Activated T-cell treated with anti-CD3 and anti-CD28 coated beads, Interleukin-2, amount 50 U/mL, for 48 hours (primary cell): ENCODE measurements at places on chromosomes 1 and 21.

DNA sequence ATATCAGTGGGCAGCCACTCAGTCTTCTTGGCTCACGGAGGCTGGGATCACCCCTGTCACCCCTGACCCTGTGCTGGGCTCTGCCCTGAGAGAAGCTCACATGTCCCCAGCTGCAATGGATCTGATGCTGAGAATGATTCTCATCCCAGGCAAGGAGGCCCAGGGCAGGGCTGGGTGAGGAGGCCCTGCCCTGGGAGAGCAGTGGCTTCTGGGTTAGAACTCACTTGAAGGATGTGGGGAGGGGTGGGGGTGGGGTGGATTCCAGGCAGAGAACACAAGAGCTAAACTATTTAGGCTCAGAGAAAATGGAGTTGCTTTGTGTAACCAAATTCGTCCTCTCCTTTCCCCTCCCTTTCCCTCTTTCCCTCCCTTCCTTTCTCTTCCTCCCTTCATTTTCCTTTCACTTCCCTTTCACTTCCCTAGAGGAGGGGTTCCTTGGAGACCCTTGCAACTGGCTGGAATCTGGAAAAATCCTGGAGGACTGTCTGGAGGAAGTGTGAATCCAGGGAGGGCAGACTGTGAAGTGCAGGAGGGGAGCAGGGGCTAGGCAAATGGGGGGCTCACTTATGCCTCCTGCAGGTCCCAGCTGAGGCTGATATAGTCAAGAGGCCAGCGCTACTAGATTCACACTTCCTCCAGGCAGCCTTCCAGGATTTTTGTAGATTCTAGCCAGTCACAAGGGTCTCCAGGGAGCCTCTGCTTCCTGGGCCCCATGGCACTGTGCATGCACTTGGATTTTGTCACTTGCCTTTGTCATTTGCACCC is 47.0 kb downstream of the IGSF21 start:
- DNase-seq = no peak

DNA sequence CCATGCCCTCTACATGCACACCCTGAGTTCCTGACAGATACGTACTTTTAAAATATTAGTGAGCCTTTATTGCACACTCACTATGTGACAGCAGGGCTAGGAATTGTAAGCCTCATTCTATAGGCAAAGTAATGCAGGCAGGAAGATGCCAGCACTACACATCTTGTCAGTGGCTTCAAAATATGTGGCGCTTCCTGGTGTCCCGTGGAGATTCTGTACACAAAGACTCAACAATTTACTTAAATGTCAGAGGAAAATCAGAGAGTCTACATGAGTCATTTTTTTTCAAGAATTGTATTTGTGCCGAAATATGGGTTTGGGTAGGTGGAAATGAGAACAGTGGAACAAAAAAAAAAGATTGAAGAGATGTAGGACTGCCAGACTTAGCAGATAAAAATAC is 27.6 kb downstream of the RNASEL start:
- no peak for DNase-seq

- no peak for DNase-seq
Observed at GRCh38 chr1:52590266-52590665, 11.9 kb upstream of the GPX7 start.

GRCh38 chr1:9593492-9594465 is 5.1 kb downstream of the TMEM201 start:
- peak; percentile 61 for DNase-seq

- DNase-seq = no peak
Observed at GRCh38 chr1:36559061-36559460, 76.3 kb upstream of the CSF3R start.

- no peak for DNase-seq
Observed at GRCh38 chr21:41280115-41280919, 36.3 kb upstream of the FAM3B start.

- DNase-seq = no peak
Observed at GRCh38 chr1:1239614-1240347, 6.7 kb downstream of the C1QTNF12 start.

DNA sequence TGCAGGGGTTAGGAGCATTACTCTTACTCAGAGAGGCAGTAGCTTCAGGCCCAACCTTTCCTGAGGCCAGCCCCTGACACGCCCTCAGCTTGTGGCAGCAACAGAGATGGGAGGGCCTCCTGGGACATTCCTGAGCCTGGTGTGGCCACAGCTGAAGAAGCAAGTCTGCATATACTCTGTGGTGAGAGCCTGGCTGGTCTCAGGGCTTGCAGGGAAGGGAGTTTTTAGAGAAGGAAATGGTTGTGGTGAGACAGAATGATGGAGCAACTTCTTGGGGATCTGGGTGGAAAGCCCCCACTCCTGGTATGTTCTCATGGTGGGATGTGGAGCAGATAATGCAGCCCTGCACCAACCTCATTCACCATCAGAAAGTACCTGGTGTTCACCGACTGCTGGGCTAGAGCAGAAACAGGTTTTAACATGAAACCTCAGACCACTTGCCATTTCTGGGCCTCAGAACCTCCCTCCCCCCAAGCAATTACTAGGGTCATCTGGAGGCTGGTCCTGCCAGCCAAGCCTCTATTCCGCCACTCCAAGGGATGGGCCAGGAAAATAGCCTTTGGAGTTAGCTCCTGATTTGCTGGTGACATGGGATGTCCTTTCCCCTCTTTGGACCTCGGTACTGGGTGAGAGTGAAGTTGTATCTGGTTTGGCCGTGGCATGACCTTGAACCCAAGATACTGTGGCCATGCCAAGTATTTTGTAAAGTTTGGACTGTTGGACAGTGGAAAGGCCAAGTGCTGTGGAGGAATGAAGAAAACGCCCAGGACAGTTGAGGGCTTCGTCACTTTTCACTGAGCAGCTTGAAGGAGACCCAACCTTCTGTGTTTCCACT is 28.1 kb upstream of the RNF19B start:
- DNase-seq = peak; percentile 80

DNA sequence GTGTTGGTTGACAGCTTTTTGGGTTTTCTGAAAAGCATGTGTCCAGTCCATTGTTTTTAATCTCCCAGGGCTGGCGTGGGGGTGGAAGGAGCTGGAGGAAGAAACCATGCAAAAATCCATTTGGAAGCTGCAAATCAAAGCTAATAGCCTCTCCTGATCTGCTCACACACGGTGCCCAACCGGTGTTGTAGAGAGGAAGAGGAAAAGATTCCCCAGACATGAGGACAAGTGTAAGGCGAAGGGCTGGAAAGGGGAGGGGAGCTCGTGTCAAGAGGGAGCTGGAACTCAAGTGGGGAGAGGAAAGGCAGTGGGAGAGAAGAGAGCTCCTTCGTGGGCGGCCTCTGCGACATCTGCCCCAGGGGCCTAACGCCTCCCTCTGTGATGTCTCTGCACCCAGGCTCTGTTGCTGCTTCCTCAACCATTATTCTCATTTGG is 112.3 kb upstream of the IRF2BP2 start:
- DNase-seq = no peak

- no peak for DNase-seq
Observed at GRCh38 chr1:98898940-98899339, 105.7 kb downstream of the PLPPR5 start.

DNA sequence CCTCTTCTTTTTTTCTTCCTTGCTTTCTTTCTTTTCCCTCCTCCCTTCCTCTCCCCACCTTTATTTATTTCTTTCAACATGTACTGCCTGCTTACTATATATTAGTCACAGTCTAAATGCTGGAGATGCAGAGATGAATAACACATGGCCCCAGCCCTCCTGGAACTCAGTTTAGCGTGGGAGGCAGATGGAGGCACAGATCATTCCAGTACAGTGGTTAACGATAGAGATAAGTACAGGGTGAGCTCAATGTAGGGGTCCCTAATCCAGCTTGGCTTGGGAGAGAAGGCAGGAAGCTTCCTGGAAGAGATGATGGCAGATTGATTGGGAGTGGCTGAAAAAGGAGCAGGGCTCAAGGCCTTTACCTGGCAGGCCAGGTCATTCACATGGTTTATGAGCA is 55.6 kb upstream of the PPP2R5A start:
- no peak for DNase-seq

DNA sequence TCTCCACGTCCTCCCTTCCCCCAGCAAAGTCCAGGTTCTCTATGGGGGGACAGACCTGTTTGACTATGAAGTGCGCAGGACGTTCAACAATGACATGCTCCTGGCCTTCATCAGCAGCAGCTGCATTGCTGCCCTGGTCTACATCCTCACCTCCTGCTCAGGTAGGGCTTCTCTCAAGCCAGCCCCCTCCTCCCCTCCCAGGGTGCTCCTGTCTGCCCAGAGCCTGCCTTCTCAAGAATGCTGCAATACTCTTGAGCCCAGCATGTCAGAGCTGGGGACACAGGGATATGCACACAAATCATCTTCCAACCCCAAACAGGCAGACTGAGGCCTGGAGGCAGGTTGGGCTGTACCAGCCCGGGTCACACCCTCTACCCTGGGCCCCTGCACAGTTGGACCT is 35.4 kb downstream of the DISP3 start:
- no peak for DNase-seq

DNA sequence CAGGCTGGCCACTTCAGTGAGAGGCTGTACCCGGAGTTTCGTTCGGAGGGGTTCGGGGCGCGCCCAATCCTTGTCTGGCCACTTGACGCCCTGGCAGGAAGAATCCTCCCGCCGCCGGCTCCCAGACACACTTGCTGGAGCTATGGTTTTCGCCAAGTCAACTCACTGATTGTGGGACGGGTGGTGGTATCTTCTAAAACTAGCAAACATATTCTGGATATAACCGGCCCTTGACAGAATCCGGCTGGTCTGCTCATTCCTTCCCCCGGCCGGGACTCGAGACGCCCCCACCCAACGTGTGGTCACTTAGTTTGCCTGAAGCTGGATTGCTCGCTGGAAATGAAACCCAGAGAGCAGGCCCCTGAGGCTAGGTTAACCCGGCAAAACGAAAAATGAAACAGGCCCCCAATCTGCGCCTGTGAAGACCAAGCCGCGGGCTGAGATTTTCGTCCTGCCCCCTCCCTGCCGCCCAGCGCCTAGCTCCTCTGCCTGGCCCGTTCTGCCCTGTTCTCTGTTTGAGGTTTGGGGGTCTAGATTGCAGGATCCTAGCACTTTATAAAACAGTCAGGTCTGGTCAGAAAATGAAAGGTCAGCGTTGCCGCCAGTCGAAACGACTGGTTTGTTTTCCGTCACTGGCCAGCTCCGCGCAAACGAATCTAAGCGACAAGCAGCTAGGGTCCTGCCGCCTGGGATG is 4.6 kb downstream of the GFI1 start:
- DNase-seq = no peak

GRCh38 chr1:119186471-119186870 is 46.0 kb upstream of the WARS2 start:
- no peak for DNase-seq

DNA sequence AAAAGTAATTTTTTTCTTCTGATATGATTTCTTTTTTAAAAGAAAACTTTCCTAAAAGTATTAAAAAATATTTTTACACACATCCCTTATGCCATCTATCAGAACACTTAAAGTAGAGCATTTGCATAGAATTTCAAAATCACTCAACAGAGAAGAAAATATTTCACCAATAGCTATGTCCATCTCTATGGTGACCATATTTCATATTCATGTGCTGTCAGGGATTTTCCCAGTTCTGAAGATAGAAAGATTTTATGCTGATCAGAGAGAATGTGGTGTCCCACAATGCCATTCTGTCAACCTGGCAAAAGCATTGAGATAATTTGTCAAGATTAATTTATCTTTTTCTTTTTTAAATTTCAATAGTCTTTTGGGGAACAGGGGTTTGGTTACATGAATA is 87.0 kb downstream of the C4BPA start:
- no peak for DNase-seq

GRCh38 chr1:110195196-110195595 is 14.9 kb upstream of the KCNC4 start:
- DNase-seq = no peak

DNA sequence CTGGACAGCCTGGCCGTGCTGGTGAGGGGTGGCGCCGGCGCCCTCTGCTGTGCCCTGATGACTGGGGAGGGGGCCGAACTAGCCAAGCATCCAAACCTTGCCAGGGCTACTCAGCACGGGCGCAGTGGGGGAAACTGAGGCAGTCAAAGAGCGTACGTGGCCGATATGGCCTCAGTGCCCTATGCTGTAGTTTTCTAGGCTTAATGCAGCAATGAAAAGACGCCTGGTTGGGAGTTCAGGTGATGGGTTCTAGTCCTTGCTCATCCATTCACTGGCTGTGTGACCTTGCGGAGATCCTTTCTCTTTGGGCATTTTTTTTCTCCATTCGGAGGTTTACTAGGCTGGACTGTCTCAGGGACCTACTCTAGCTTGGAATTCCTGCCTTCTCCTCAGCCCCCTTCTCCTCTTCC is 822 bp downstream of the MTX1 start:
- DNase-seq = no peak

- DNase-seq = no peak
Observed at GRCh38 chr1:14945132-14946010, 208.2 kb upstream of the TMEM51 start.

DNA sequence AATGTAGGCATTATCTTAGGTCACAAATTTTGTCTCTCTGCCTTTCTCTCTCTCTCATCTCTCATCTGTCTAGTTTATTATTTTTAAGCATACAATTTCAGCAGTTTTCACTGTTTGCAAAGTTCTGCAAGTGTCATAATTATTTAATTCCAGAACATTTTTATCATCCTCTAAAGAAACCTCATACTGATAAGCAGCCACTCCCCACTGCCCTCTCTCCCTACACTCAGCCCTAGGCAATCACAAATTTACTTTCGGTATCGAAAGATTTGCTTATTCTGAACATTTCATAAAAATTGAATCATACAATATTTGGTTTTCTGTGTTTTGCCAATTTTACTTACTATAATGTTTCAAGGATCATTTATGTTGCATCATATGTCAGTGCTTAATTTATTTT is 16.6 kb downstream of the OR6Y1 start:
- no peak for DNase-seq

GRCh38 chr1:94884106-94884505 is 42.8 kb downstream of the CNN3 start:
- DNase-seq = no peak

DNA sequence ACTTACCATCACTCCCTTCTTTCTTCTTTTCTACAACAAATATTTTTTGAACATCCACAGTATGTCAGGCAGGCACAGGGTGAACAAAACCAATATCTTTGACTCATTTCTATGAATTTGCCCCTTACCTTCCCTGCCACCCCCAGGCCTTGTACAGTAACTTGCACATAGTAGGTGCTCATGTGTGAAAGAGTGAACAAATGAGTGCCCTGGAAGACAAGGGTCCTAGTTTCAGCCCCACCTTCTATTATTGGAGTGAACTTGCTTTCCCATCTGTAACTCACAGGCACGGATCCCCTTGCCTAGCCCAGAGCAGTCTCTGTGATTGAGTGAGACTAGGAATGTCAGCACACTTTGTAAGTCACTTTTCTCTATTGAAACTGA is 12.8 kb downstream of the ZDHHC18 start:
- DNase-seq = no peak

DNA sequence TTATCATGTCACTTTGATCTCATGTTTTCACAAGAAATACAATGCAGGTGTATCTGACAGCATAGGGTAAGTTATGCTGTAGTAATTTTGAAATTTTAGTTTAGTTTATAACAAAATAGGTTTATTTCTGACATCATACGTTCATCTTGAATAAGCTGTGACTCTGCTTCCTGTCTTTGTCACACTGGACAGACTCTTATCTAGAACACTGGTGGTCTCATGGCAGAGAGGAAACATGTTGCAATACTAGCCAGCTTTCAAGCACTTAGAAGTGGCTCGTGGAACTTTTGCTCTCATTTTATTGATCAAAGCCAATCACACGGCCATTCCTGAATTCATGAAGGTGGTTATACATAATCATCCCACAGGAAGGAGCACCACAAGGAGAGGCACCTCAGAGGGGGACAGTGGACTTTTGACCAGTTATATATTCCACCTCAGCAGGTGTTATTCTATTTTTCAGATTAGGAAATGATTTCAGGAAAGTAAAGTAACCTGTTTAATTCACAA is 46.5 kb downstream of the CYP2J2 start:
- no peak for DNase-seq
